Activated T-helper 2 cell treated with anti-CD3 and anti-CD28 coated beads, Interferon-gamma antibody, Interleukin-2, Interleukin-4, amounts not matched to agents 10 μg/mL and 5 μg/mL and 100 μg/mL, durations not matched to agents 14 hours and 24 hours and 36 hours (primary cell): ENCODE measurements at places on chromosomes 16 and 17.

GRCh38 chr17:78387977-78388941, 9.8 kb downstream of the PGS1 start:
- H3K4me3 ChIP-seq = peak overlapping the region; percentile 49
- H3K27me3 ChIP-seq = no peaks in the 10 kb centered on the region

DNA sequence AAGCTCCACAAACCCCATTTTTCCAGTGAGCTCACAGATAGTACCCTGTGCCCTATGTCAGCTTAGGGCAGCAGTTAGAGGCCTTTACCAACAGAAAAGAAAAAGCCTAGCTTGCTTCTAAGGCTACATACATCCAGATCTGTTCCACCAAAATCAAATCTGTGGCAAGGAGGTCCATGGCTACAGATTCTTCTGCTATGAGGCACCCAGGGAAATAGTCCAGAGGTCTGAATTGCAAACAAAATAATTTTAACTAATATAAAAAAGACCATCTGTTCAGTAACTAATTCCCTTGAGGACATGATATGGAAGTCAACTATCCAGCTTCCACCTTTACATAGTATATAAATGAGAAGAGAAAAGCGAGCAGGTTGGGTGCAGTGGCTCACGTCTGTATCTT, 129.3 kb downstream of the PARN start:
- H3K27me3 ChIP-seq = no peaks in the 10 kb centered on the region
- peaks cover 15% of the 10 kb centered on the region for H3K4me1 ChIP-seq
- no peaks in the 10 kb centered on the region for H3K36me3 ChIP-seq
- no peak for DNase-seq

- H3K27me3 ChIP-seq = no peaks in the 10 kb centered on the region
- no peak overlapping the region for H3K27ac ChIP-seq
- H3K4me3 ChIP-seq = no peak overlapping the region
- H3K4me1 ChIP-seq = no peaks in the 10 kb centered on the region
- no peak for DNase-seq
Measured at GRCh38 chr17:13102477-13102876, 84.7 kb upstream of the ELAC2 start.

DNA sequence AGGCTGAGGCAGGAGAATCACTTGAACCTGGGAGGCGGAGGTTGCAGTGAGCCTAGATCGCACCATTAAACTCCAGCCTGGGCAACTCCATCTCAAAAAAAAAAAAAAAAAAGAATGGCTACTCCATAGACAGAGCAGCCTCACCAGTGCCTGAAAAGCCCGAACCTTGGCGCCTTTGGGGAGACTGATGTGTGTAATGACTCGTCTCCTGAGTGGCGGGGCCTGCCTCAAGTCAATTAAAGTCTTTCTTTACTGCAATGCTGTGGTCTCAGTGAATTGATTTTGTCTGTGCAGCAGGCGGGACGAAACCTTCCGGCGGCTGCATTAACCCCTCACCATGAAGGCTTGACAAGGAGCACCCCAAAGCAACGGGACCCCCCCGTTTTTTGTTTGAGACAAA, 3.5 kb upstream of the UQCC4 start:
- no peak for DNase-seq
- H3K27me3 ChIP-seq = no peaks in the 10 kb centered on the region
- no peak overlapping the region for H3K27ac ChIP-seq
- H3K4me3 ChIP-seq = no peak overlapping the region
- H3K36me3 ChIP-seq = peaks cover 13% of the 10 kb centered on the region

DNA sequence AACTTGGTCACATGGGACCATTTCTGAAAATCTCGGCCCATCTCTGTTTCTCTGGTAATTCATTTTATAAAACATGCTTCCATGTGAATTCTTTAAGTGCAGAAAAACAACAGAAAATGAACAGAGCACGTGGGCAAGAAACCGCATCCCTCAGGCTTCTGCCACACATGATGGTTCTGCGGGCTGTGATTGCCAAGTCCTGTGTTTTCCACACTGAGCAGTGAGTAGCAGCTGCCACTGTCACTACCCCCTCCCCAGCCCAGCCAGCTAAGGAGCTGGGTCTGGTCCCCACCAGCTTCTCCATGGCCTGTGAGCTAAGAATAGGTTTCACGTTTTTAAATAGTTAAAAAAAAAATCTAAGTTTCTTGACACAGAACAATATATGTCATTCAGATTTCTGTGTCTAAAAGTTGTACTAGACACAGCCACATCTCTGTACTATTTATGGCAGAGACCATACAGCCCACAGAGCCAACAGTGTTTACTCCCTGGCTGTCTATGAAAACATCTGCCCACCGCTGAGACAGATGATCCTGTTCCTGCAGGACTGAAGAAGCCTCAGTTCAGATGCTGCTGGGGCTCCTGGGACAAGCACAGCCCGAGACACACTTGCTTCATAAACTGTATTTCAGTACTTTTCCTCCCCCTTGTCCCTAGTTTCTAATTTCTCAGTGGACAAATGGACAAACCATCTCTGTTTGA, 41.5 kb downstream of the USP22 start:
- peaks cover 67% of the 10 kb centered on the region for H3K36me3 ChIP-seq
- peaks cover 23% of the 10 kb centered on the region for H3K4me1 ChIP-seq
- H3K27ac ChIP-seq = peak overlapping the region; percentile 45
- H3K4me3 ChIP-seq = no peak overlapping the region

DNA sequence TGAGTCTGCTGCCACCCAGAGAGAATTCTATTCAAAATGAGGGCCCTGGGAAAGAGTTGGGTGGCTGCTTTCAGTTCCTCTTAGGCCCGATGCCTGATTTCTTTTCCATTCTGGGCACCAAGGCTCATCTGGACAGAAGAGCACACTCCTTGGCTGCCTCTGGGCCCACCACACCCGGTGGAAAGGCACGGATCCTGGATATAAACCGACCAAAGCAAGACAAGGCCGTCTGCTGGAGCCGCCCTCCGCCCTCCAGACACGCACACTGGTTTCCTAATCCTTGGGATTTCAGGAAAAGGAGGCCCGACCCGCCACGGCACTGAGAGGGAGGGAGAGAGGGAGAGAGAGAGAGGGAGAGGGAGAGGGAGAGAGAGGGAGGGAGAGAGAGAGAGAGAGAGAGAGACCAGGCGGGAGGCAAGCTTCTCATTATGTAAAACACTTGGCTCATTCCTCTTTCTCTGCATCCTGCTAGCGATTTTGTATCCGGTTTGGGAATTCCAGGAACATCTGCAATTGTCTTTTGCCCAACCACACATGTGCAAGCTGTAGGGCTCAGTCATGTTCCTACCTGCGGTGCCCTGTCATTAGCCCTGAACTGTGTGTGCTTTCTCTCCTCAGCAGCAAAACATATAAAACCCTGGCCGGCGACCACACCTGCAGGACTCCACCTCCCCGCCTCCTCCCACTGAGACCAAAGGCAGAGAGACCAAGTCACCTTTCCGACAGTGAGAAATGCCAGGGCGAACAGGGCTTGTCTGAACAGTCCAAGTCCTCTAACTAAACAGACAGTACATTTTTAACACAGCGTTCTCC, 347.2 kb downstream of the SOX9 start:
- no peak overlapping the region for H3K27ac ChIP-seq
- H3K4me3 ChIP-seq = no peak overlapping the region
- H3K4me1 ChIP-seq = no peaks in the 10 kb centered on the region
- DNase-seq = no peak
- no peaks in the 10 kb centered on the region for H3K27me3 ChIP-seq
- H3K36me3 ChIP-seq = no peaks in the 10 kb centered on the region

- H3K36me3 ChIP-seq = no peaks in the 10 kb centered on the region
- peak overlapping the region; percentile 84 for H3K27ac ChIP-seq
Measured at GRCh38 chr16:11263737-11264136, 5.4 kb downstream of the TNP2 start.

DNA sequence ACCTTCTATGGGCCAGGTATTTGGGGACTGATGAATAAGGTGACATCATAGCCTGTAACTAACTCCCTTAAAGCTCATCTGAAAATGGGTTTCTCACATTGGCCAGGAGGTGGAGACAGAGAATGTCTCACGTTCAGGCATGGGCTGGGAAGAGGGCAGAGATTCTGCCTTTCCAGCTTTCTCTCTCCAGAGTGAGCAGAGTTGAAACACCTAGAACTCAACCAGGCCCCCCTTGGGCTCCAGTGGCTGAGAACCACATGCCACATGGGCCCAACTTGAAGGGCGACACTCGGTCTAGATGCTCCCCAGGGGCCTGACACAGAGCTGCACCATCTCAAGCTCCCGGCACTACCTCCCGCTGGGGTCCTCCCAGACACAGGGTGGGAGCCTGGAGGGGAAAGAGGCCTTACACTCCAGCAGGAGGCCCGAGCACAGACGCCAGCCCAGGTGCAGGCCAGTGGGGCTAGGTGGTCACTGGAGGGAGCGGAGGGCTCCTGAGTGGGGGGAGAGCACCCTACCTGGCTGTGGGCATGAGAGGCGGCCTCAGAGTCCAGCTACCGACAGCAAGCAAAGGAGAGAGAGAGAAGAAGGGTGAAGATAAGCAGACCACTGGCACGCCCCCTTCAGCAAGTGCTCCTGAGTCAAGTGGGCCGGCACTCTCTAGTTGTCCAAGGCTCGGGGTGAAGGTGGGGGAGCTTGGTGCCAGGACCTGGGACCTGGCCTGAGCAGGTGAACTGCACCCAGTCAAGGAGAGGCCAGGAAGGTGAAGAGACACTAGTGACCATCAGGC, 55.9 kb downstream of the MYO18A start:
- no peaks in the 10 kb centered on the region for H3K4me1 ChIP-seq
- DNase-seq = no peak
- H3K27me3 ChIP-seq = no peaks in the 10 kb centered on the region
- no peak overlapping the region for H3K4me3 ChIP-seq

- DNase-seq = no peak
- H3K27me3 ChIP-seq = no peaks in the 10 kb centered on the region
- peaks cover 5% of the 10 kb centered on the region for H3K4me1 ChIP-seq
Measured at GRCh38 chr16:4682616-4683254, 10.6 kb upstream of the NUDT16L1 start.

DNA sequence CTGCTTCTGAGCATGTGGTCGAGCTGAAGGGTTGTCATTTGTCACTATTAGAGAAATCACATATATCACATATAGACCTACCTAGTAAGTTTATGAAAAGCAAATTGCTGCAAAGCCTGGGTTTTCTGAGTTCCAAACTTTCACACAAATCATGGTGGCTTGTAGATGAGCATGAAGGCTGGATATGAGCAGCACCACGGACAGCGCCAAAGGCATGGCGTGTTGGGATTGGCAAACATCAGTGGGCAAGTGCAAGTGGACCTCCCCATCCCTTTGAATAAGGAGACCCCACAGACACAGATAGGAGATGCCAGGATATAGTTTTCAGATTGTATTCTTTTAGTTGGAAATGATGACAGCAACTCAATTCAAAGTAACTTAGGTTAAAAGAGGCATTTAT, 77.6 kb upstream of the CACNG3 start:
- no peak for DNase-seq
- H3K36me3 ChIP-seq = peaks cover 52% of the 10 kb centered on the region
- H3K27me3 ChIP-seq = no peaks in the 10 kb centered on the region
- H3K4me3 ChIP-seq = no peak overlapping the region
- peaks cover 5% of the 10 kb centered on the region for H3K4me1 ChIP-seq
- H3K27ac ChIP-seq = no peak overlapping the region

- no peaks in the 10 kb centered on the region for H3K27me3 ChIP-seq
- no peak overlapping the region for H3K4me3 ChIP-seq
- H3K27ac ChIP-seq = no peak overlapping the region
- no peak for DNase-seq
- peaks cover 61% of the 10 kb centered on the region for H3K36me3 ChIP-seq
- H3K4me1 ChIP-seq = peaks cover 45% of the 10 kb centered on the region
Measured at GRCh38 chr16:11576427-11577289, 10.1 kb downstream of the LITAF start.

- H3K4me1 ChIP-seq = no peaks in the 10 kb centered on the region
- no peak overlapping the region for H3K27ac ChIP-seq
- no peaks in the 10 kb centered on the region for H3K27me3 ChIP-seq
- no peak for DNase-seq
Measured at GRCh38 chr17:78993241-78993956, 13.7 kb upstream of the LGALS3BP start.

- no peaks in the 10 kb centered on the region for H3K36me3 ChIP-seq
- H3K4me1 ChIP-seq = peaks cover 2% of the 10 kb centered on the region
- H3K4me3 ChIP-seq = no peak overlapping the region
- H3K27me3 ChIP-seq = peaks cover 30% of the 10 kb centered on the region
- no peak for DNase-seq
Measured at GRCh38 chr17:44359458-44360143, 4.1 kb downstream of the FAM171A2 start.

- H3K4me1 ChIP-seq = no peaks in the 10 kb centered on the region
- no peak for DNase-seq
- no peaks in the 10 kb centered on the region for H3K27me3 ChIP-seq
- no peak overlapping the region for H3K4me3 ChIP-seq
- peaks cover 3% of the 10 kb centered on the region for H3K36me3 ChIP-seq
Measured at GRCh38 chr16:35255186-35255803, 1795.9 kb downstream of the TP53TG3F start.

DNA sequence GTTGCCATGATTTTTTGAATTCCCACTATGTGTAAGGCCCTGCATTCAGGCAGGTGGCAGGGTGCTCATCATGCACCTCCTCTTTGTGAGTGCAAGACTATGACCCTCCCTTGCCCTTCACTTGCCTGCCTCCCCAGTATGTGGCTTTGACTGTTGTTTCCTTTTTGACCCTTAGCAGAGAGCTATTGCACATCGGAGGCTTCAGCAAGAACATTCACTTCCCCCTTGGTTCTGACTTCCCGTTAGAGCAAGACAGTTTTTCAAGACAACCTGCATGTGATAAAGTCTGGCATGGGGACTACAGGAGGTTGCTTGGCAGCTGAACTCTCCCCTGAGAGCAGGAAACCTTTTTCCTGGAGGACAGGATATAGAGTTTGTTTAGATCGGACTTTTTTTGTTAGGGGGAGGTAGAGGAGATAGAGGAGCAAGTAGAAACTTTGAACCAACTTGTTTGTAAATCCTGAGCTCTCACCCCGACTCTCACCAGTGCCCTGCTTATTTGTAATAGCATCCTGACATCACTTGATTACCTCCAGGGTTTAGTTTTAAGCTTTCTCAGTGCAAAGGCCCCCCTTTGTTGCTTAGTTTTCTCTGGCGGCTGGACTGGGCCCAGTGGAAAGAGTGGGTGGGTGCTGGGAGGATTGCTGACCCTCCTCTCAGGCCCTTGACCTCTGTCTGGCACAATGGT, 34.3 kb downstream of the LIMD2 start:
- DNase-seq = no peak
- no peak overlapping the region for H3K4me3 ChIP-seq
